HEK293T (cell line): ENCODE measurements at places on chromosomes 16 and 17.

DNA sequence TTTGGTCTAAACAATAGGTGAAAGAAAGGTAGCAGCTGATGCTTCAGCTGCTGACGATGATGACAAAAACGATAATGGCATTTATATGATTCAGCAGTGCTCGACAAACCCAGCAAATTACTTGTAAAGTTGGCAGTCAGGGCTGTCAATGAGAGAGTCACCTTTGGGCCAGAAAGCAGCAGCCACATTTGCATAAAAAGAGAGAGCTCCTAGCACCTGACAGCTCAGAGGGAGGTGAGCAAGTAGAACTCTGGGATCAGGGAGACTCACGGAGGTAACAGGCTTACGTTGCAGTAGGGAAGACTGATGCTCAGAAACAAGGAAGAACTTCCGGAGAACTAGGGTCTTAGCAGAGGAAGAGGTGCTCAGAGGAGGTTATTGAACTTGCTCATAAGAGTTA lies 291.9 kb upstream of the ZFHX3 start:
- no peak for DNase-seq

- DNase-seq = no peak
Measured at GRCh38 chr16:74302341-74302740, 5.7 kb downstream of the PSMD7 start.

- DNase-seq = no peak
Measured at GRCh38 chr17:41008811-41009210, at the start of gene KRTAP3-1. Gene KRTAP3-1, minus strand, starts transcription at chr17:41009128. Its CDS starts 54 bp downstream, at chr17:41009074.

DNA sequence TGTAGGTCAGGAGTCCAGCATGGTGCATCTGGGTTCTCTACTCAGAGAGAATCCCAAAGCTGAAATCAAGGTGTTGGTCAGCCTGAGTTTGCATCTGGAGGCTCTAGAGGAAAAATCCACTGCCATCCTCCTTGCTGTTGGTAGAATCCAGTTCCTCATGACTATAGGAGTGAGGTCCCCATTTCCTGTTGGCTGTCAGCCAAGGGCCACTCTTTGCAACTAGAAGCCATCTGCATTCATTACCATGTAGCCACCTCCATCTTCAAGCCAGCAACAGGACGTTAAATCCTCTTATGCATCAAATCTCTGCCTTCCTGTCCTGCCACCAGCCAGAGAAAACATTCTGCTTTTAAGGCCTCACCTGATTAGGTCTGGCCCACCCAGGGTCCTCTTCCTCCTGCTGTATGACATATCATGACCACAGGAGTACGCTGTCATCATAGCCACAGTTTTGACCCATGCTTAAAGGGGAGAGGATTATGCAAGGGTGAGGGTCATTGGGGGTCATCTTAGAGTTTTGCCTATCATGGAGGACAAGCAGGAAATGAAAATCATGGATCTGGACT lies 40.5 kb downstream of the DNAH9 start:
- no peak for DNase-seq

DNA sequence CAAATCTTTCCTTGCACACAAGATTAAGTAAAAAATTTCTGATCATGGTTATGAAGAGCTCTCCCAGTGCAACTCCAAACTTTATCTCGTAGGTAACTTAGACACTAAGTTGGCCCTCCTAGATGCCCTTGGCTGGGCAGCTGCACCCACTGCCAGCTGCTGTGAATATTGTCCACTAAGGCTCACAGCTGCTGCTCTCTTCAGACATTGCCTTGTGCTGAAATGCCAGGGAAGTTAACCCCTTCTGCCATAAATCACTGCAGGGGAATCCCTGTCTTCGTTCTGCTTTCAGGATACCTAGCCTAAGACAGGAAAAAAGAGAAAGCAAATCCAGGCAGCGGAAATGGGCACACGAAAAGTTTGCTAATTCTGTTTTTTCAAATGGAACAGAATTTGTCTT lies 106.4 kb downstream of the IRX5 start:
- no peak for DNase-seq

- DNase-seq = no peak
Measured at GRCh38 chr16:63876103-63876502, 1245.8 kb downstream of the CDH11 start.

DNA sequence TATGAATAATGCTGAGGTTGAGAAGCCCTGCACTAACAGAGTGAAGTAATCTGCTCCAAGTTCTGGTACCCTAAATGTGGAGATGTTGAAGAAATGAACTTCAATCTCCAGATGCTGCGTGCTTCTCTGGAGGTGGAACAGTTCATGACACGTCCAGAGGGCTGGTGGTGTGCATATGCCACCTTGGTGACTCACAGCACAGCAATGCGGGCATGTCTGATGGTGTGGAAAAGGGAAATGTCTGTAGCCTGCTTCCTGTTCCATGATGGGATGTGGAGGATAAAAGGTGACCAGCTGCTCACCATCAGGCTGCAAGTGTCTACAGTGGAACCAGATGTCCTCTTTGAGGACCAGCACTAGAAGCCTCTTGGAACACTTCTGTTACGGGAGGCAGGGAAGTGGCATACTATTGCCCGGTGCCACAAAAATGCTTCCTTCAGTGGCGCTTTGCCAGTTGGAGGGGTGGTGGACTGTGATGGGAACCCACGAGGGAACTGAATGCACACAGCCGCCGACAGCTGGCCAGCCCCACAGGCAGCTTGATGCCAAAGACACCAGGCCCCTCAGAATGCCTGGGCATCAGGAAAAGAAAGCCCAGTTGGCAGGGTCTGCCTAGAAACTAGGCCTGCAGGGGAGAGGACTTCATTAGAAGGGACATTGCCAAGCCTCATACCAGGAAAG lies 19.9 kb downstream of the SNX11 start:
- DNase-seq = no peak

- DNase-seq = no peak
Measured at GRCh38 chr16:78275420-78275819, 176.0 kb downstream of the WWOX start.

DNA sequence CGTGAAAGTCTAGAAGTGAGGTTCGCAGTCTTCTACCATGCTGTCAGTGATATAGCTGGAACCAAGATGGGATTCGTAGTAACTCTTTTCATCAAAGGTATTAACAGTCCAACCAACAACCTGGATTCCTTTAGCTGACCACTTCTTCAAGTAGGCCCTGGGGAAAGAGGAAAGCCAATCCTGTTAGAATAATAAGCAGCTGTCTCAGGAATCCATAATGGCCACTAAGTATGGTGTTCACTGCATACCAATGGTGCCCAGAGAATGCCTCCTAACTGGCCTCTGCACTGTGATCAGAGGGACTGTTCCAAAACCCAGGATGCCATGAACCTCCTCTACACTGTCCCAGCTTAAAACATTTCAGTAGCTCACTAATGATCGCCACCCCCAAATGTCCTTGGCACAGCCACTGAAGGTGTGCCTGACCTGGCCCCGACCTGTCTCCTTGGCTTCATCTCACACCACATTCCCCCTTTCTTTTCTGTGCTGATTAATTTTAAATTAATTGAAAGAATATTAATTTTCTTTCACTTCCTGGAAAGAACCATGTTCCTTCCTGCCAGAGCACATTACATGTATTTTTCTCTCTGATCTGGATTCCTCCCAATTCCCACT lies 18.3 kb downstream of the GDE1 start:
- DNase-seq = no peak

DNA sequence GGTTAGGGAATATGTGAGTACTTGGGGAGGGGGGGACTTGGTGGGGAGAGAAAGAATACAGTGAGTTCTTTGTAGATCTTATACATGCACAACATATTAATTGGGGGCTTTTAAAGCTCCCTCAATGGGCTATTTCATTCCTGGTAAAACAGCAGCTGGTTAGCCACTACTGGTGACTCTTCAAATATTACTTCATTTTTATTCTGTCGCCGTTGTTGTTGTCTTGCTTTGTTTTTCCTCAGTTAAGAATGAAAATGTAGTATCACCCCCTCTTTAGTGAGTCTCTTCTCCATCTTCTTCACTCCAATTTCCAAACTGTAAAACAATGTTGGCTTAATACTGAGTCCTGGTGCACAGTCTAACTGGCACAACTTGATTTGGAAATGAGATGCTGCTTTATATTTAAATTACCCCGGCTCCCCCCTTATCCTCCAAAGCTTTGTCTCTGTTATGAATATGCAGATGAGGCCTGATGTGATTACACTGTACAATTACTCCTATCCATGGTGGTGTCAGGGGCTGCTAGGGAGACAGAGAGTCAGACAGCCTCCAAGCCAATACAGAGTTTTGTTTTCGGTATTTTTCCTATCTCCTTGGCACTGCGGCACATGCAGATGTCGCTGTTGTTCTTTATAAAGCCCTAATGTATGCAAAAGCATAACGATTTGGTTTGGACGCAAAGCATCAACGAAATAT lies 256.9 kb upstream of the PMFBP1 start:
- DNase-seq = no peak

- no peak for DNase-seq
Measured at GRCh38 chr16:81384006-81384405, 60.6 kb upstream of the CMIP start.

DNA sequence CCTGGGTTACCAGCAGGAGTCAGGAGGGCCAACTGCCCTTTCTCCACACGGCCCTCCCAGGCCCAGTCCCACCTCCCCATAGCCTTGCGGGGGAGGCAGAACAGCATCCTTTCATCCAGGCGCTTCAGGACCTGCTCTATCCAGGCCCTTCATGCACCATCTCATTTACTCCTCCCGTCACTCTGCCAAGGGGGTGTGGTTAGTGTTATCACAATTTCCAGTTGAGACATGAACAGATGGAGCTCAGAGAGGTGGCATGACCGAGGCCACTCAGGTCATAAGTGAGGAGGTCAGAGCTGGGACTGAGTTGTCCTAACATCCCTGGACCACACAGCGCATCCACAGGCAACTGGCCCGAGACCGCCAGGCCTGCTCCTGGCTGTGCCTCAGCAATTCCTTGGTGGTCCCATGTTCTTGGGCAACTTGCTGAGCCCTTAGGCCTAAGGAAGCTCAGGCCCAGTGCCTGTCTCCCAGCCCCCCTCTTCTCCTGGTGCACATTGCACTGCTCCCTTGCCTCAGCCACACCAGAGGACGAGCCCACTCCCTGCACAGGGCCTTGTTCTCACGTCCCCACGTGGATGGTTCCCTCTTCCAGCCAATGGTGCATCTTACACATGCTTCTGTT lies 23.8 kb downstream of the C17orf100 start:
- no peak for DNase-seq

DNA sequence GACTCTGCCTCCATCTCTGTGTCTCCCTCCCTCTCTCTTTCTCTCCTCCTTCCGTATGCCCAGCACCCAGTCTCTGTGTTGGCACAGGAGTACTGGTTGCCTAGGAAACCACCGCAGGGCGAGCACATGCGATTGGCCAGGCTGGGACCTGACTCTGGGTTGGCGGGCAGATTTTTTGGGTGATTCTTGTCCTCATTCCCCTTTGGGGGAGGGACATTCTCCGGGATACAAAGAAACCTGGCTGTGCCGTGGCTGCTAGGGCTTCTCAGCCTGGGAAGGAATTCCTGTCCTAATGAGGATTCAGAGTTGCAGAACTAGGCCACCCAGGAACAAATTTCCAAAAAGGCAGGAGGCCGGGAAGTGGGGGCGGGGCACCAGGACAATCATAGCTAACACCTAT lies 168.9 kb downstream of the SHISA9 start:
- no peak for DNase-seq

GRCh38 chr16:72372087-72373045 lies 200.4 kb upstream of the PMFBP1 start:
- DNase-seq = peak; percentile 20

- DNase-seq = peak; percentile 33
Measured at GRCh38 chr16:23557779-23558702, 514 bp downstream of the UBFD1 start.

DNA sequence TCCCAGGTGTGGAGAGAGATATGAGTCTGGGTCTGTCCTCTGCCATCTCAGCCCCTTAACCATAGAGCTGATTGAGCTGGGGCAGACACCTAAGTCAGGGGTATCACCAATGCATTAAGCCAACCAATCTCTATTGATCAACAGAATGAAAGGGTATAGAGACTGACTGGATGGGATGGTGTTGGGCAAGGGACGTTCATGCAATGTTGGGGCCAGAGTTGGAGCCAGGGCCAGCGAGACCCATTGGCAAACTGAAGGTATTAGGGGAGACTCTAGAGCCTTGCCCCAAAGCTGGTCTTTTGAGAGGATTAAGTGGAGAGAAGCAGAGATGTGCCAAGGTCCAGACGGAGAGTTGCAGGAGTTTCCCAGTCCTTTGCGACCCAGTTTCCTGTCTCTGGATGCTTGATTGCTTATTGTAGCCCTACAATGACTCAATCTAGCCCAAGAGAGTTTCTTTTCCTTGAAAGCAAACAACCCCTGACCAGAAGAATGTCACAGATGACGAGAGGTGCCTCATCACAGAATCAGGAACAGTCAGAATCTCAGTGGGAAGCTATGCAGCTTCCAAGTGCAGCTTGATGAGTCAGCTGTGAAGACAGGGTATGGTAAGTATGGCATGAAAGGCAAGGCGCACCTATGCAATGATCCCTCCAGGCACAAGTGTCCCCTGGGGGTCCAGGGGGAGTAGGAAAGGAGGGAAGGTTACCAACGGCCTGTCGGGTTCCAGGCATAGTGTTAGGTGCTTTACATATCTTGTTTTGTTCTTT lies 137.2 kb downstream of the UTP18 start:
- DNase-seq = no peak

- no peak for DNase-seq
Measured at GRCh38 chr16:86929057-86929871, 350.9 kb downstream of the FOXL1 start.

DNA sequence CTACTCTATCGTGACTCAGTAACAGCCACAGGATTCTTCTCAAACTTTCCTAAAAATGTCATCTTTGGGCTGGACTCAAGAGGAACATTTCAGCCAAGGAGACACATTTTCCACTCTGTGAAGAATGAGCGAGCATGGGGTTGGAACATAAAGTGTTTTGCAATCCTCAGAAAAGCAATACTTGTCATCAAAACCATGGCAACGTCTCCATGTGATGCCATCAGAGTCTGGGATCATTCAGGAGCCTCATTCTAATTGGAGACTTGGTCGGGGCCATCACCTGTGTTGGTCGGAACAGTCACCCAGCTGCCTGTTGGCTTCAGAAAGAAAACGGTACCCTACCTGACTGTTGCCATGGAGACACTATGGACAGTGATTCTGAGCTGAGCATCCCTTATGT lies 25.5 kb downstream of the MYOCD start:
- DNase-seq = no peak

GRCh38 chr17:38916771-38917170 lies 8.6 kb upstream of the LASP1NB start:
- no peak for DNase-seq

- DNase-seq = no peak
Measured at GRCh38 chr17:10118788-10119130, 79.6 kb downstream of the GAS7 start.

DNA sequence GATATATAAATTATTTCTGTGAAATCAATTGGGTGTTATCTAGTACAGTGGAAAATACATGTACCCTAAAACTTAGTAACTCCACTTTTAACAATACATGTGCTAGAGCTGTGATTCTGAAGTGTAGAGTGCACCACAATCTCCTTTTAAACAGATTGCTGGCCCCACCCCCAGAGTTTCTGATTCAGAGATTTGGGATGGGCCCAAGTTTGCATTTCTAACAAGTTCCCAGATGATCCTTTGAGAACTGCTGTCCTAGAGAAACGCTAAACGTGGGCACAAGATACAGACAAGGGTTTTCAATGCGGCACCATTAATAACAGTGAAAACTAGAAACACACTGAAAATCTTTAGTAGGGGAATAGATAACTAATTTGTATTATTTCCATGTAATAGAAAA lies 49.2 kb downstream of the NXPH3 start:
- DNase-seq = no peak

- DNase-seq = no peak
Measured at GRCh38 chr16:23847948-23848347, 12.2 kb downstream of the PRKCB start.
